ENCODE measurements at places on chromosomes 2 and 18.

GRCh38 chr2:138475277-138475776 is 26.2 kb upstream of the SPOPL start:
- no peak for DNase-seq

DNA sequence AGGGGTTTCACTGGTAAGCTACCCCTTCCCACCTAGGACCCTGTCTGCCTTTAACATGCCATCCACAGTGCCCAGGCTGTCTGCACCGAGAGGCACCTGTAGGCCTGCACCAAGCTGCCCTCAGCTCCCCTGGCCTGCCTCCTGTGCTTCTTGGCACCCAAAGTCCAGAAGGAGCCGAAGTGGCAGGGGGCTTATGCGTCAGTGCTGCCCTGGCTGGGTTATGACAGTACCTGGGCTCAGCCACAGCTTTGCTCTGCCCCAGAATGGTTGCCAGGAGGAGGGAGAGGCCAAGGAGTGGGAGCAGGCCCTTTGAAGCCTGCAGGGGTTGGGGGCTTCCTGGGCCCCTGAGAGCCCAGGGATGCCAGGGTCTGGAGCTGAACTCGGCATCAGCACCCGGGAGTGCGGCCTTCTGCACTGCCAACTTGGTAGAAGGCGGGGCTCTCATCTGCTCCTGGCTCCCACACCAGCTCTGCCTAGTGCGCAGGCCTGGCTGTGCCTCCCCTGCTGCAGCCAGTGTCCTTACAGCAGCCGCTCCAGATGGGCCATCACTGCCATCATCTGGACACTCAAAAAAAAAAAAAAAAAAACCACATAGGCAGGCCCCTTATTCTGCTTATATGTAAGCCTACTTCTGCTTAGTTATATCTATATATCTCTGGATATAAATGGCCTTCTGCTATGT is 155.4 kb downstream of the THSD7B start:
- DNase-seq = no peak

- no peak for DNase-seq
Measured at GRCh38 chr2:206692971-206693370, 25.2 kb downstream of the DYTN start.

DNA sequence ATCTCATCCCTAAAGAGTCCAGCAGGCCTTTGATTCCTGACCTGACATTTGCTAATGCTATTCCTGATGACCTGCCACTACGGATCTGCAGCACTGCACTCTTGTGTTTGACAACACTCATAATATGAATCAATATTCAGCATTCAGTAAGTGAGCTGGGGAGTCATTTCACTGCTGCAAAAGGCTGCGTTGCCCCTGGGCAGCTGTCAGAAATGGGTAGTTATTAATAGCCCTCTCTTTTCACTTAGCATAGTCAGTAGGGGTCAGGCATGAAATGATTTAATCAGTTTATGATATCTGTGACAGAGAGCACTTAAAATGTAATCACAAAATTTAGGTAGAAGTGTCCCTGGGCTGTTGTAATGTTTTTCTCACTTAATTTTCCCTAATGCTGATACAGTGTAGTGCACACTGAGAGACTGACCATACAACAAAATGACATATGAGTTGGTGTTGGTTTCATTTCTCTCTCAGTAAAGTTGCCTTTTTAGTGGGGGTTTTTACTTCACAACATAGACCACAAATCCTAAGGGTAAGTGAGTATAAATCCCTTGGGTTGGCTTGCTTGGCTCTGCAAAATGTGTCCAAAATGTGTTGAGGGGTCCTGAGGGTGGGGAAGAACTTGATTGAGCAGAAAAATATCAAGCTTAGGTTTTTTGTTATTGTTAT is 184.8 kb downstream of the CAMKMT start:
- DNase-seq = no peak

DNA sequence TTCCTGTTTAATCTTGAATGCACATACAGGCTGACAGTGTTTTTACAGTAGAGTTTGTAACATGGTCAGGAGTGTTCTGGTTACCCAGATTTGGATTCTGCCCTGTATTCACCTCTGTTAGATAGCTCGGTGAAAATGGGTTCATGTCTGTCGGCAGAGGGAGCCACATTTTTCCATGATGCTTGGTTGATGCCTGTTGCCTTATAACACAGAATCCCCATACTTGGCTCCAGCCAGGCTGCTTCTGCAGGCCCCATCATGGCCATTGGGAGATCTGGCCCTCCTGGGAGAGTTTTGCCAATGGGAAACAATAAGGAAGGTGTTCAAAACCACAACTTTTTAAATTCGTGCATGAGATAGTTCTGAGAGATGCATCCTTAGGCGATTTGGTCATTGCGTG is 78.1 kb downstream of the WDSUB1 start:
- peak; percentile 39 for DNase-seq

- peak; percentile 84 for DNase-seq
Measured at GRCh38 chr2:36385603-36386002, 30.0 kb downstream of the CRIM1 start.

DNA sequence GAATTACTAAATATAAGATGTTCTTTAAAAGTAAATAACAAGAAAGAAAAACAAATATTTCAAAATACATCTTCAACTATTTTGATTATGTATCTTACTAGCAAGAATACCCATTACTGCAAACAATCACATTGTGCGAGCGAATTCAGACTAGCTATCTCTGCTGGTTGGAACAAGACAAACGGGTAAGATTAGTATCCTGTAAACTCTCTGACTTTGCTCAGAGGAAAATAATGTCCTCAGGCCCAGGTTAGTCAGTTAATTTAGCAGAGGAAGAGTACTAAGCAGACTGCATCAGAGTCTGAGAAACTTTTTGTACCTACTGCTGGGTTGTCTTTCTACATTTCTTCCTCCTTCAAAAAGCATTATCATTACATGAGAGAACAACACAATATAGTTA is 50.4 kb upstream of the MCM6 start:
- no peak for DNase-seq

DNA sequence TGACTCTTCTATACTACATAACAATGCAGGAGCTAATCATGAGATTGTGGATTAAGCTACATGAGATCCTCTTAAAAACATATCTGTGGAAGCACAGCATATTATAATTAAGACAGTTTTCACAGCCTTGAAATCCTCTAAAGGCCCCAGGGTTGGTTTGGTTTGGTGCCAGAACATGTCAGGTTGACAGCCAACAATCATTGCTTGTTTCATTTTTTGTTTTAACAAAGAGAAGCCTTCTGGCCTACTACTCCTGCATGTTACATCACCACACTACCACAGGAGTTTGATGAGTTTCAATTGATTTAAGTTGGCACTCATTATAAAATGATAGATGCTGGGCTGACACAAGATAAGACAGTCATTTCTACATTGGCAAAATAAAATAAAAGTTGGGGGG is 255.9 kb upstream of the ERBB4 start:
- DNase-seq = no peak

DNA sequence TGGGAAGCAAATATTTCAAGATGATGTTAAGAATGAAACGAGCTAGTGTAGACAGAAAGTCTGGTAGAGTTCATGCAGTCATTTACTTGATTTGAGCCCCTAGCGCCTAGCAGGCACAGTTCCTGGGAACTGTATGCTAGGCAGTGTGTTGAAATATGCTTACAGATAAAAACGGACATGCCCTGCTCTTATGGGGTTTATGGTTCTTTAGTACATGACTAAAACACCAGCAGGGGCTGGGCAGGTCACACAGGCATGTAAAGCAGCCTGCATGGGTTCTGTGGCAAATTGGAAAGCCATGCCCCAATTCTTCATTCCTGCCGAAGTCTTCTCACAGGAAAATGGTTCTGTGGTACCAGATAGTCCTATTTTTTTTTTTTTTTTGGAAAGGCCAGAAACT is 27.3 kb upstream of the MGAT5 start:
- no peak for DNase-seq

- DNase-seq = no peak
Measured at GRCh38 chr2:3641841-3642421, 16.1 kb upstream of the ALLC start.

GRCh38 chr2:120559401-120559800 is 176.3 kb upstream of the GLI2 start:
- no peak for DNase-seq

DNA sequence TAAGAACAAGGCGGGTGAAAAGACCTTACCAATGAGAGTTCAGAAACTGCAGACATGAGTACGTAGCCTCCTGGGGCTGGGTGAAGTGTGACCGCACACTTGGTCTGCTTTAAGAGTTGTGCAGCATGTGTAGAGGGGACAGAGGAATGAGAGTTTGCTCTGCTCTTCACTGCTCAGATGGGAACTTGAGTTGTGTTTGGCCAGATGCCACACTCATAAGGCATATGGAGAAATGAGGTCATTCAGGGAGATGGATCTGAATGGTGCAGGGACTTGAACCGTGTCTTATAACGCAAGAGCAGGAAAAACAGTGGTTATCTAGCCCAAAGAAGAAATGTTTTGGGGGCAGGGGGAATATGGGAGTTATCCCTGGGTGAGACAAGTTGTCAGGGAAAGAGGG is 273.8 kb upstream of the LYPD1 start:
- no peak for DNase-seq

GRCh38 chr2:10613263-10613662 is 76.5 kb downstream of the NOL10 start:
- DNase-seq = no peak

DNA sequence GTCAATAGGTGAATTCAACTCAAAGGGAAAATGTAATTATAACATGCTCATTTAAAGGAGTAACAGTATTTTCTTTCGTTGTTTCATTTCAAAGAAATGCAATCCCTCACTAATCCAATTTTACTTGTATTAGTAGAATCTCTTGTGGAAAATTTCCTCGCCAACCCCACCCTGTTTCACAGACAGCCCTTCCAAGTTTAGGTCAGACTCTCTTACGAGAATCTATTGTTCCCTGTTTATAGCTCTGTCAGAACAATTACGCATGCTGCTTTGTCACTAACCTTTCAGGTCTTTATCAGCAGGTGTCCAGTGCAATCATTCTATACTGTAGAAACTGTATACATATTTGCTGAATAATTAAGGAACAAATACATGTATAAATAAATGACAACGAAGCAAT is 657.8 kb upstream of the LINC00305 start:
- no peak for DNase-seq
